ENCODE measurements at places on chromosomes 6 and 20. TPM values are rescaled to one million over a fixed set of nuclear protein-coding genes. Genes with fewer than 3 reads are reported as not detected.

- no peak for DNase-seq
Measured at GRCh38 chr6:77245026-77245425, 218.3 kb downstream of the HTR1B start.

GRCh38 chr6:85458184-85458583 lies 8.3 kb downstream of the NT5E start:
- DNase-seq: no peak

GRCh38 chr6:134921721-134922261 lies 28.1 kb downstream of the ALDH8A1 start:
- no peak for DNase-seq

DNA sequence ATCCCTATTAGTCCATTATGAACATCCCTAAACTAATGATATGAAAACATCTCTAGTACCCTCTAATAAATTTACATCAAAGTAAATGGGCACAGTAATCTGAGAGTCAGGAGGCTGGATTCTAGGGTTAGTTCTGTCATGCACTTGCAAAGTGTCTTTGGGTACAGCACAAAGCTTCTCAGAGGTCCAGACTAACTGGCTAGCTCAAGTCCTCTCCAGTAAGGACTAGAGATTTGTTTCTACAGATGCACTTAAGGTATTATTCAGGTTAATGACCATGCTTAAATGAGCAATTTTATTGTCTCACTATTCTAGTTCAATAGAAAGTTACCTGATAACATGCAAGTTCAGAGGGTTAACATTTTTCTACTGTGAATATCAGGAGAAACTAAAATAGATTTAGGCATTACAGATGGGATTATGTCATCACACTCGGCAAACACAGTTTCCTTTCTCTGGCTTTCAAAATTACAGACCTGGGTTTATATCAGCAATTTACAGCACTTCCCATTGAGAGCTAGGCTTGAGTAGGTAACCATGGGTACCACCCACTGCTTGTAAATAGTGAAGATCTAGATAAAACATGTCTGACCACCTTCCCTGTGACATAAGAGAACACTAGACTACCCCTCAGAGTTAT lies 402.9 kb upstream of the RUNX2 start:
- DNase-seq: no peak

- DNase-seq: no peak
Measured at GRCh38 chr20:34536798-34537394, 20.7 kb downstream of the DYNLRB1 start.

GPR63 gene
- total RNA-seq: 0.16 TPM

- no peak for DNase-seq
Measured at GRCh38 chr6:163725008-163725941, 310.8 kb downstream of the QKI start.

DNA sequence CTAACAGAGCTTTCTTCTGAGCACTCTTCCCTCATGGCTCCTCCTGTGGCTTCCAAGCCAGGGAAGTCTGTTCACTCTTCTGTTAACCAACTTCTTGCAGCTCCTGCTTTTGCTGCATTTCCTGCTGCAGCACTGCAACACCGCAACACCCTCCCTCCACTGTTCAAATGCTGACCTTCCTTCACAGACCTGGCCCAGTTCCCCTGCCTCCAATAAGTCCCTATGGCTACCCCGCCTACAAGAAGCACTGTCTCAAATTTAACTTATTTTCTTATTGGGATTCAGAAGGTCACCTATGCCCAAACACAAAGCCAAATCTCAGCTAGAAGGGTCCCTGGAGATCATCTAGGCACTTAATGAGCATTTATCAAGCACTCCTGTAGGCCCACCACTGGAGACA lies 44.6 kb downstream of the ELMO2 start:
- DNase-seq: no peak

Measured in breast epithelium (tissue), 4 donors.